ENCODE measurements at places on chromosomes 13 and 19. TPM values are rescaled to one million over a fixed set of nuclear protein-coding genes. Genes with fewer than 3 reads are reported as not detected.

Gene SOX21
- 1.2 TPM for total RNA-seq

Gene FAM216B
- not detected for total RNA-seq

Gene MYH14
- total RNA-seq: 51.6 TPM

Gene GPC5
- 1.7 TPM for total RNA-seq

- no peak for DNase-seq
Measured at GRCh38 chr19:33574824-33575223, 46.9 kb upstream of the CHST8 start.

GRCh38 chr13:92989301-92989700 lies 237.3 kb upstream of the GPC6 start:
- no peak for DNase-seq

GRCh38 chr19:35592226-35592625 lies 6.3 kb downstream of the PMIS2 start:
- no peak for DNase-seq

DNA sequence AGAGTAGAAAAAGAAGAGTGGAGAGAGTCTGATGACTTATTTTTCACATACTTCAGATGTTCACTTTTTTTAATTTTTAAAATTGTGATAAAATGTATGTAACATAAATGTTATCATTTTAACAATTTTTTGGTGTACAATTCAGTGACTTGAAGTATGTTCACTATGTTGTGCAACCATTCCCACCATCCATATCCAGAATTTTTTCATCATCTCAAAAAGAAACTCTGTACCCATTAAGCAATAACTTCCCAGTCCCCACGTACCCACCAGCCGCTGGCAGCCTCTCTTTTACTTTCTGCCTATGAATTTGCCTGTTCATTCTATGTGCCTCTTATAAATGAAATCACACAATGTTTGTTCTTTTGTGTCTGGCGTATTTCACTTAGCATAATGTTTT lies 43.3 kb downstream of the SKA3 start:
- DNase-seq: no peak
